ENCODE measurements at places on chromosomes 11 and 22.

- DNase-seq = no peak
Measured at GRCh38 chr22:32331918-32332725, 25.5 kb upstream of the RFPL3 start.

DNA sequence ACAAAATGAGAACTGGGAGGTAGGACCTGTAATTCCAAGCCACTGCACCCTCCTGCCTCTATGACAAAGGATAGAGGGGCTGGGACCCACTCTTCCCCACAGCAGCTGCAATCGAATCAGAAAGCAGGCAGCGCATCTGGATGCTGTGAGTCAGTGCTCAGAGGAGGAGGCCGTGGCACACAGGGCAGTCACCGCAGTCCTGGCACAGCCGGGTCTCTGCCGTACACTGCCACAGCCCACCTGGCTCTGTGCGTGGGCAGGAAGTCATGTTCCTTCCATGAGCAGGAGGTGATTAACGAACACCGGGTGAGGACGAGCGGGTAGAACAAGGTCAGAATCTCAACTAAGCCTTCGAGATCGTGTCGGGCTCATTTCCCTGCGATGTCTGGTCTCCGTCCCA is 30.2 kb upstream of the PPFIA1 start:
- DNase-seq = no peak

DNA sequence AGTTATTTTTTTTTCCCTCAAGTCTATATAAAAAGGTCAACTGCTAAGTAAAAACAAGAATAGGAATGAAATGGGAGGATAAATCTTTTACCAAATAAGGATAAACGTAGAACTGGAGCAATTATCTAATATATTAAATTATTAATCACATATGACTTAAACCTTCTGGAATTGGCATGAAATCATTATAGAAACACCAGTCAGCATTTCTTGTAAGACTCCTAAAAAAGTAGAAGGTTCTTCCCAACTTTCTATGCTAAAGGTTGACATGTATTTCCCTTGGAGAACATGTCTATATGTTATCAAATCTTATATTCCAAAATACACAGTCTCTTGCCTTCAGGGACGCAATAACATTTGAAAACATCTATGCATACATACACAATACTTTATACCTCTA is 143.2 kb downstream of the SBF2 start:
- no peak for DNase-seq

GRCh38 chr11:19320827-19321226 is 80.1 kb upstream of the E2F8 start:
- DNase-seq = no peak

- no peak for DNase-seq
Measured at GRCh38 chr11:128045094-128045725, 542.1 kb downstream of the ETS1 start.

DNA sequence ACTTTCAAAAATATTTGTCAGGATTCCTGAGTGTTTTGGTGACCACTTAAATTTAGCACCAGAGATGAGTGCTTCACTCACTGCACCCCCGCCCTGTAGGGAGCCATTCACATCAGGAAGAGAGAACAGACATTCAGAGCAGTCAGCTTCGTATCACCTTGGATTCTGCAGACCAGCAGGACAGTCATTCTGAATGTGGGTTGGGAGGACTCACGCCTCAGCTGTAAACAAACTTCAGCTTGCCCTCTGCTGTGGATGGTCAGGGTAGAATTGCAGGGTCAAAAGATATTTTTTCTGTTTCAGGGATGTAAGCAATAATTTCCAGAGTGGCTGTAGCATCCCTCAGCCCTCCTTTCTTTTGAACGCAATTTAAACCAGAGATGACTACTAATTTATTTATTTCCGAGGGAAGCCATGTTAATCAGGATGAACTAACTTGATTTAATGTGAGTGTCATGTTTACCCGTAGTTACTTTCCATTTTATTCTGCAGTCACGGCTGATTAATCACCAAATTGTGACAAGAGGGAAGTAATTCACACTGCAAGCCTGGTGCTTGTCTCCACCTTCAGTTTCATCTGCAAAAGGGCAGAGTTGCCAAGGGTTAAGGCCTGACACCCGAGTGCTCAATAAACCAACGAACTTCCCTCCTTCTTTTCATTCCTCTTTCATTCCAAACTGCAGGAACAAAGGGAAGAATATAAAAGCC is 174.2 kb upstream of the DDI1 start:
- no peak for DNase-seq

DNA sequence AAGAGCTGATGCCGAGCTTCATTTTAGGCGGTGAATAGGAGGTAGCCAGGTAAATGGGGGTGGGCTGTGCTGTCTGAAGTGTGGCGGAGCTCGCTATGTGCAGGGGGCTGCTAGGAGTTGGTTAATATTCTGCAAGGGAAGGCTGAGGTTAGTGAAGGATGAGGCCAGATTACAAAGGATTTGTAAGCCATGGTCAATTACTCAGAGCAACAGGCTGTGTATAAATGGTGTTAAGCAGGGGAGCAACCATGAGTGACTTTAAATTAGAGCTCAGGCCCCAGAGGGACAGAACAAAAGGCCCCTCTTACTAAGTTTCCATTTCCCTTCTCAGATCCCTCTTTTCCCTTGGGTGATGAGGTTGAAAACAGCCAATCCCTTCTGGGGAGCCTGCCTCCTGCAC is 7.3 kb upstream of the MCAM start:
- peak; percentile 77 for DNase-seq

DNA sequence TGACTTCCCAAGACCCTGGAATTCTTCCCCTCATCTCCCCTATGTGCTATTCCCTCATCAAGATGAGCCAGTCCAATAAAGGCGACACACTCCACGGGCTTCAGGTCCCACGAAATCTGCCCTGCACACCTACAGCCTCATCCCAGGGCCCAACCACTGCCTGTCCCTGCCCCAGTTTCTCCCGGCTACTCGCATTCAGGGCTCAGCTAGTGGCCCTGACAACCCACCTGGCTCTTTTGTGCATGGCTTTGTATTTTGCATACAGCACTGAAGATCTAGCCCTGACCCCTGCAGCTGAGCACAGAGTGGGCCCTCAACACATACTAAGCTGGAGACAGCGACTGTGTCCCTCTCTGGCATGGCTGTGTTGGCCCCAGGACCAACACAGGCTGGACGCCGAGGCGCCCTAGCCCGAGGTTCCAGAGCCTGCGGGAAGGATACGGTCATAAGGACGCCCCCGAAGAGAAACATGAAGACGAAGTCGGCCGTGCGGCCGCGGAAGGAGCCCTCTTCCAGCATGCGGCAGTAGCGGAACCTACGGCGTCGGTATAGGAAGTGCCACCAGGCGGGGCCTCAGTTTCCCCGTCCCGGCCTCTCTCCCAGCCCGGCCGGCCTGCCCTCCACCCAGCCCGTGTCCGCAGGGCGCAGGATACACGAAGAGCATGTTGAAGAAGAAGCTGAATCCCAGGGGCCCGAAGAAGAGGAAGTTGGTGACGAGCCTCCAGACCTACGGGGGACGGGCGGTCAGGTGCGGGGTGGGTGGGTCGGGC is 710 bp downstream of the DERL3 start:
- no peak for DNase-seq

DNA sequence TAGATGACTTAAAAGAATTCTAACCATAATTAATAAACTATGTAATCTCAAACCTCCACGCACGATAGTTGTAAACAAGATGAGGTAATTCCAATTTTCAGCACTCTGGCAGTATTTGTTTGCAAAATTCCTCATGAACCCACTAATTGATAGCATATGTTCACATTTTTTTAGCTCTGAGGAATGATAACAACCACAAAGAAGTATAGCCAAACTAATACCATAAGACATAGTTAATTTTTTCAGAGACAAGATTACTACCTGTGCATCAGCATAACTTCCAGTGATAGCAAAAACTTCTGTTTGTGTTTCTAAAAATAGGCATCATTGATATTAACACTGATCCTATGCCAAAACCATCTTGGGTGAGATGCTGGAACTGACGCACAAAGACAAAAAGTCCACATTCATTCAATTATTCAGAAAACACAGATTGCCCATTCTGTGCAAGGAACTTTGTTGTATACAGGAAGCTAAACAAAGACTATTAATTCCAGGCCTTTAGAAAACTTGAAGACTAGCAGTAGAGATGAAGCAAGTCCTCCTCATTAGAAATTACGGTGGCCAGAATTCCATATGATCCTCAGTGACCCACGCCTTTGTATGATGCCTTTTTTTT is 57.7 kb downstream of the PDGFD start:
- no peak for DNase-seq

- no peak for DNase-seq
Measured at GRCh38 chr22:49063545-49063890, 764.2 kb downstream of the BRD1 start.

DNA sequence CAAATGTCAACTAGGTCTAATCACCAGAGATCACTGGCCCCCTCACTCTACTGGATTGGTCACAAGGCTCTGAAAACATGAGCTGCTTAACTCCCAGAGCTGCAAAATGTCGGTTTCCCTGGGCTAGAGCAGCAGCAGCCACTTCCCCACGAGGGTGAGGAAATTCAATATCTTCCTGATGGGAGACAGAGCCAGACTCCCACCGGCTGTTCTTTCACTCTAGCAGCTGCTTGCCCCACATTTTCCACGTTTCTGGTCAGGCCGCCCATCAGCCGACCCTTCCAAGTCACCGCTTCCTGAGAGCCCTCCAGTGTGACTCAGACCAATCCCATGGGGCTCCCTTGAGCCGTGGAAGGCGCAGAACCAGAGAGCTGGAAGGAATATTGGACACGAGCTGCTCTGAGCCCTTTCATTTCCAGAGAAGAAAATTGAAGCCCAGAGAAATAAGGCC is 227.0 kb downstream of the ADAMTS15 start:
- DNase-seq = peak; percentile 13

All from NCI-H82 (cell line).